Keratinocyte (primary cell): ENCODE measurements at places on chromosomes 5 and 9.

DNA sequence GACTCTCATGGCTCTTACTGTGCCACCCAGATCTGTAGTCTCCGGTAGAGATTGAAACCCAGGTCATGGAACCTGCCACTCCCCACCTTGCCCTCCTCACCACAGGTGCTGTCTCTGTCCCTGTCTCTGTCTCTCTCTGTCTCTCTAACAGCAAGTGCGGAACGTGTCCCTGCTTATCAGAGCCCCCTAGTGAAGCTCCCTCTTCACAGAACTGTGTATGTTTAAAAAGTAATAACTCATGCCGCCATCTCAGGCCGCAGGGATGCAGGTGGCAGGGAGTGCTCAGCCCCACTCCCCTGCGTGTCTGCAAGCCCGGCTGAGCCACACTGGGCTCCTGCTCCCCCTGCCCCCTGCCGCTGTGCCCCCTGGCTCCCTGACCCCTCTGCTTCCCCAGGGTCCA lies 43.8 kb downstream of the UNC5A start:
- DNase-seq = no peak

DNA sequence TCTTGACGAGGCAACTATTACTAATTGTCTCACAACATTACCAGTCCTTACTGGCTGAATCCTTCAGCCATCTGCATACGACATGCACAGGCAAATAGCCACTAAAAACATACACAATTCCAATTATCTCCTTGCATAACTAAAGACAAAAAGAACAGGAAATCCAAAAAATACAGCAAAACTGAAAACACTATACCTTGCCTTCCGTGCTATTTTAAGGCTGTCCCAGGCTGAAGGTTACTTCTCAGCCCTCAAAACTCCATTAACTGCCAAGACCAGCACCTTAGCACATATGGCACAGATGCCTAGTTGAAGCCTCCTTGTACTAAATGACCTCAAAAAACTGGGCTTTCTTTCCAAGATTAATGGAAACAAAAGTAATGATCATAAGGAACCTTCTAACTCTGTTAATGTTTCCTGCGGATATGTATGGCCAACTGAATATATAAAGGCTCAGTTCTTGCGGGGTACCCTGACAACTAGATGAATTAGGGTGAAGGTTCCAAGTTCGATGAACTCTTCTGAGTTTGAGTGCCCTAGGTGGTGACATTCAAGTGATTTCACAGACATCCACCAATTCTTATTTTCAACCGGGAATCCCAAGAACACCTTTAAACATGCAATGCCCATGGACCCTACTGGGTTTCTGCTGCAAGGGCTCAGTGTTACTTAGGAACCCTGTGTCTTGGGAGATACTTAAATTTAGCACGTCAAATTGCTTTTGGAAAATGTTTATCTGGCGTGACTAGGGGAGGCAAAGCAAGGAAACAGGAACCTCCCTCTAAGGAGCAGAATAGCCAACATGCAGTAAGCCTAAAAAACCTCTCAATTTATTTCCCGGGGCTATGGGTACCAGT lies 455.3 kb downstream of the RAB3C start:
- DNase-seq = no peak

- no peak for DNase-seq
Measured at GRCh38 chr9:37523916-37524315, 38.2 kb downstream of the POLR1E start.

- no peak for DNase-seq
Measured at GRCh38 chr9:20815923-20816703, 132.1 kb downstream of the FOCAD start.

DNA sequence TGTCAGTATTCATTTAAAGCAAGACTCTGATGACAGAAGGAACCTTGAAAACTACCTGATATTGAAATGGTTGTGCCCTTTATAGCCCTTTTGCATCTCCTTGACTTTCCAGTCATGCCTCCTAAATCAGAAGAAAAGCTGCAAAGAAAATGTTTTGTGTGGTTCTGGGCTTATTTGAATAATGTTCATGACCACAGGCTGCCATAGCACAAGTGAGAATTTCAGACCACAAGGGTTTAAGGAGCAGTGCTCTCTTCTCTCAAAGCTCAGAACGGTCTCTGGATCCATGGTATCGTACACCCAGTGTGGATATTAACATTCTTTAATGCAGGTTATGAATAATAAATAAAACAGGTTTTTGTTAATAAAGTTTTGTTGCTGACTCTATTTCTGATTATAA lies 54.2 kb downstream of the GPR107 start:
- DNase-seq = no peak

GRCh38 chr9:96177005-96177718 lies 124.8 kb downstream of the HSD17B3 start:
- no peak for DNase-seq

DNA sequence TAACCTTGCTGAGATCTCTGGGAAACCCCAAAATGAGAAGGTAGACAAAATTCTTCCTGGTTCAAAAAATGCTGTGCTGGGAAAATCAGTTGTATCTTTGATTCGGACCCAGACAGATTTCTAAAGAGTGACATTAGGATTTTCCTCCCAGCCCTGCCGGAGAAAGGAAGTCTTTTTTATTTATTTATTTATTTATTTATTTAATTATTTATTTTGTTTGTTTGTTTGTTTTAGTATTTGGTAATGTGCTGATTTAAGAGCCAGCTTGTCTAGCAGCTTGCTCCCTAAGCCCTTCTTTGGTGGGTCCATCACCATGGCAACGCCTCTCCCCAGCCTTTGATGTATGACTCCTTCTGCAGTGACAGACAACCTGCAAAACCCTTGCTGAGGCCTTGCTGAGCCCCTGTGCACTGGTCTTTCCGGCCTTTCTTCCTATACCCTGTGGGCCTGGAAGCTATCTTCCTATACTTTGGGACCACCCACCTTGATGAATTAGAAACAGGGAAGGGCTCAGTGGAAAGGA lies 60.6 kb upstream of the AFAP1L1 start:
- DNase-seq = no peak

DNA sequence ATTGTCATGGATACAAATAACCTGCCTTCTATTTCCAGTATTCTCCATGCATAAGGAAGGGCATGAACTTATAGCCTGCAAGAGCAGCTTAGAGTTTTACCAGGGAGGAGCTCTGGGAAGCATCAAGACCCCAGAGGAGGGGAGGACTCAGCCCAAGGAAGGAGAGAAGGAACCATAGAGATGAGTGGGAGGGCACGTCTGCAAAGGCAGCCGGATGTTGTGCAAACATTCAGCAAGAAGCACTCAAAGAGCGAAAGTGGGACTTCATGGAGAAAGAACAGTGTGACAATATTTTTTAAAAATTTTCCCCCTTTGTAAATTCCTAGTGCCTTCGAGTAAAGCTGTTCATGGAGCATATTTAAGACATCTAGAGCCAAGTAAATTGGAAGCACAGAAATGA lies 270.1 kb upstream of the PTGER4 start:
- no peak for DNase-seq

DNA sequence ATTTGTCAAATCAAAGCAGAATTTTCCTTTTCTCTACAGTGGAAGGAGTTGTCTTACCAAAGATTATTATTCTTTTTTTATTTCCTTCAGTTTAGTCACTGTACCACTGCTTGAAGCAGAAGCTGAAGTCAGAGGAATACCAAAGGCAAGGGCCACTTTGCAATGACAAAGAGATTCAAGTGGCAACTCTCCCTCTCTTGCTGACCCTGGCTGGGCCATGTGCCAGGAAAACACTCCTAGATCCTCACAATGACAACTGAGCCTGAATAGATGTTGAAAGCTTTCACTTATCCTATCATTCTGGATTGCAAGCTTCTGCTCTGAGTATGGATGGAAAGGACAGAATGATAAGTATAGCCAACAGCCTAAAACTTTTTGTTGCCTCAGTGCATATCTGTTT lies 618.3 kb downstream of the NR2F1-AS1 start:
- no peak for DNase-seq

DNA sequence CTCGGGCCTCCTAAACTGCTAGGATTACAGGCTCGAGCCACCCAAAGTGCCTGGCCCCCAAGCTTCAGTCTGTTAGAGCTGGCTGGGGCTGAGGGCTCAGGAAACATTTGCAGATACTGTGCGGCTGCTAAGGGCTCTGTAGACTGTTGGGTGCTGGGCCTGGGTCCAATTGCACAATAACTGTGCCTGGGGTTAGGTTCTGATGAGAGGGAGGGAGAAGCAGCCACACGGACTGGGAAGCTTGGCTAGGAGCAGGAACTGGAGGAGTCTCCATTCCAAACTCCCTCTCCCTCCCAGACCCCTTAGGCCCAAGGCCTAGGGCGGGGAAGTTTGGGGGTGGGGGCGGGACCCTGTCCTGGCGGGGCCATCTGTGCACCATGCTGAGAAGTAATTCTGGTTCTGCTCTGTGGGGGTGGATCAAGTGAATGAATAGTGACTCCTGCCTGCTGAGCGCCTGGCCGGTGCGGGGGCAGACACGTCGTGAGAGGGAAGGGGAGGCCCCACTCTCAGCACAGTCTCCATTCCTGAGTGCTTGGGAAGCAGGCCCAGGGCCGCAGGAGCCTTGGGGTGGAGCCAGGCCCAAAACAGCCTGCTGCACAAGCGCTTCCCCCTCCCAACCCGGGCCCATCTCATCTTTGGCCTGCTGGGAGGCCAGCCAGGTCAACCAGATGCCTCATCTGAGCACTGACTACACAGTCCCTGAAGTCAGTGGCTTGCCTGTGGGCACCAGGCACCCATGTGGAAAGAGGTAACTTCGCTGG lies 1.5 kb downstream of the ASS1 start:
- no peak for DNase-seq

GRCh38 chr5:164799391-164799790 lies 1294.0 kb downstream of the MAT2B start:
- DNase-seq = no peak

DNA sequence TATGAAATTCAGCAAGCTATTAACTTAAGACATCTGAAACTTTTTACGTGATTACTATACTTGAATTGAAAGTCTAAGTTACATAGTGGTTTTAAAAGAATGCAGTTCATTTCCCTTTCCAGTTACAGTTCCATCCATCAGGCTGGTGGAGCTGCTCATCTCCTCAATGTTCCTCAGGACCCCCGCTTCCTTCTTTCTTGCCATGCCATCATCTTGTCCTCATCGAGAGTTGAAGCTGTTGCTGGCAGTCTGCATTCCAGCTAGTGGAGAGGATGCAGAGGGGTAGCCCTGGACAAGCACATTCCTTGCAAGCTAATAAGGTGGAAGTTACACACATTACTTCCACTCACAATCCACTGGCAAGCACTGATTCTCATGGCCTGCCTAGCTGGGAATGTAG lies 8.8 kb upstream of the RNF183 start:
- no peak for DNase-seq

DNA sequence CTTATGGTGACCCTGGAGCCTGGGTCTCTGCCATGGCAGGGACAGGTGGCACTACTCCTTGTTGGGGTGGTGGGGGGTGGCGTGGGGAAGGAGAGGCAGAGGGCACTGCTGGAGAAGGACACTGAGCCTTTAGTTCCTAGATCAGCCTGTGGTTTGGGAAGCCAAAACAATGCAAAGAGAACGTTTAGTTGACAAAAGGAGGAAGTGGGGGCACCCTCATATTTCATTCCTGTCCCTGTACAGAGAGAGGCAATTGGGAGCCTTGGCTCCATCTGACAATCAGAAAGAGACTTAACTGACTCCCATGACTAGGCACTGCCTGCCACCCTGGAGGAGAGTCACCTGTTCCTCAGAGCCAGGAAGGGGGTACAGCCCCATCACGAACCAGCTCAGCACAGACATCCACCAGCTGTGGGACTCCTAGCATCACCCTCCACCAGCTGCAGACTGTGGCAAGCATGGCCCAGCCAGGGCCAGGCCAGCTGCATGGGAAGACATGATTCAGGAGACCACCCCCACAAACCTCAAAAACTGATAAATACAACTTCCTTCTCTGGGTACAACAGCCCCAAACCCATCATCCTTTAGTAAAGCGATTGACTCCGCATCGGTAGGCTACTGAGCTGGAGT lies 257.5 kb downstream of the HSPA4 start:
- DNase-seq = no peak

GRCh38 chr5:159041444-159042198 lies 58.1 kb downstream of the EBF1 start:
- no peak for DNase-seq

GRCh38 chr5:64691291-64691690 lies 988 bp downstream of the SHISAL2B start:
- DNase-seq = no peak

DNA sequence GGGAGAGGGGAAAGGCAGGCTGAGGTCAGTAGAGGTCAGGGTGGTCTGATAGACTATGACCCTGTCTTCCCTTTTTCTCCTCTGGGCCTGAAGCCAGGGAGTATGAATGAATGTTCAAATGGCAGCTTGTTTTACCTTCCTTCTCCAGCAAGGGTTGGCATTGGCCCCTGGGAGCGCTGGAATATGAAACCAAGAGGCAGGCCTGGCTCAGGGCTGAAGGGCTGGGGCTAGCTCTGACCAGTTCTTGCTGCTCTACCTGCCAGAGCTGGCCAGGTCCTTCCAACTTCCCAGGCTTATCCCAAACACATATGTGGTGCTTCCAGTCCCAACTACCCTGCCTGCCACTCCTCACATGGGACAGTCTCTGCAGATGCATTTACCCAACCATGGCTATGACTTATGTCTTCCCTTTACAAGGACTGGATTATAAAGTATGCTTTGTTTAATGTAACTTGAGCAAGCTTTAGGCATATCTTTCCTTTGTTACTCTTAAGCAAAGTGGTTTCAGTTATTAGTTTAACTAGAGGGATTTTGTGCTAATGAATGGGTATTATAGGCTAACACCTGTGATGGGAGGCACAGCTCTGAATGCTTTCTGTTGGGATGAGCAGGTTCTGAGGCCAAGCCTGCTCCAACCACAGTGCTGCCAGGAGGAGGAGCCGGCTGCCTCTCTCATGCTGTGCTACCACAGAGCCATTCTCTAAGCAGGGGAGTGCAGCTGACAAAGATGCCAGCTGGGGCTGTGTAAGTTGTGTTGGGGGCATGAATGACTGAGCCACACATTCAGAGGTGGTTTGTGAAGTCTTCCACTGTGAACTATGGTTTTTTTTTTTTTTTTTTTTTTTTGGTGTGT lies 6.1 kb downstream of the CCNI2 start:
- no peak for DNase-seq

- DNase-seq = no peak
Measured at GRCh38 chr9:94937214-94937903, 210.9 kb downstream of the AOPEP start.

- no peak for DNase-seq
Measured at GRCh38 chr5:157326440-157327005, 60.6 kb downstream of the CYFIP2 start.

DNA sequence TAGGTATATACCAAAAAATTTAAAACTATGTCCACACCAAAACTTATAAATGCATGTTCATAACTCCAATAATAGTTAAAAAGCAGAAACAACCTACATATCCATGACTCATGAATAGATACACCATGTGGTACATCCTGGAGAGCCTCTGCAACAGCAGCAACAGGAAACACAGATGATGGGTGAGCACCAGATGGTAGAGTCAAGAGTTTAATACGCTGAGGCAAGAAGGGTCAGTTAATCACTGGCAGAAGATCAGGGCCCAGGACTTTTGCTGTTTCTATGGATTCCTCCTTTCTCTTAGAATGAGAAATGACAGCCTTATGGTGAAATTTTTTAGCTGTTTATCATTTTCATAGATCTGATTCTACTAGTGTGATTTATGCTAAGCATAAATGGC lies 351.8 kb upstream of the ADAMTSL1 start:
- no peak for DNase-seq
